Head of caudate nucleus (tissue), 42 donors: ENCODE measurements at places on chromosomes 3 and 15.

DNA sequence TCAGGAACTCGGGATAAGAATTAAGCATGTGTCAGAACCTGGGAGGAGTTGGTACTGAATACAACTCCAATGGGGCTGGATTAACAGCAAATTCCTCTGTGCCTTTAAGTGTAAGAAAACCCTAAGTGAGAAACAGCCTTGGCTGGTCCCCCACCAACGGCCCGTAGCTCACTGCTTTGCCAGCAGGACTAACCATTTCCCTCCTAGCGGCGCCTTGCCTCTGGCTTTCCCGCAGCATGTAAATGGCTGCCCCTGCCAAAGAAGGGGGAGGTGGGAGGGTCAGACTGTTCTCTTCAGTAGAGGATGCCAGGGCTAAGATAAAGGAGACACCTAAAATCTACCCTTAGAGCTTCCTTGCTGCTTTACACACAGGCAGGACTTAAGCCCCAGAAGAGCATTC lies 51.0 kb upstream of the SH3GL3 start:
- DNase-seq: no peak

DNA sequence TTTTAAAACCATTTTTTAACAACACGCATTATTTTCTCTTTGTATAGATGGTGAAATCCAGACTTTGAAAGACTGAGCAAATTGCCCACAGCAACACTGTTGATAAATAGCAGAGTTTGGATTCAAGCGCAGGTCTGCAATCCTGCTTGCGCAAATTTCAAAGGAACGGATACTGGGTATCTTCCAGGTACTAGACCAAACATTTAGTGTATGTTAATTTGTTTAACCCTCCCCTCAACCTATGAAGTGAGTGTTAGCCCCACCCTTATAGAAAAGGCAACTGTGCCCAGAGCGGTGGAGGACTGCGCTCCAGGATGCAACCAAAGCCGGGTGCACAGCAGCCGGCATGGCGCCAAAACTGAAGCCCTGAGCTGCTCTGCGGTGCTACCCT lies 103.8 kb downstream of the CPN2 start:
- DNase-seq: no peak

- DNase-seq: no peak
These were observed 40.9 kb downstream of the ONECUT1 start for GRCh38 chr15:52749258-52749657.

DNA sequence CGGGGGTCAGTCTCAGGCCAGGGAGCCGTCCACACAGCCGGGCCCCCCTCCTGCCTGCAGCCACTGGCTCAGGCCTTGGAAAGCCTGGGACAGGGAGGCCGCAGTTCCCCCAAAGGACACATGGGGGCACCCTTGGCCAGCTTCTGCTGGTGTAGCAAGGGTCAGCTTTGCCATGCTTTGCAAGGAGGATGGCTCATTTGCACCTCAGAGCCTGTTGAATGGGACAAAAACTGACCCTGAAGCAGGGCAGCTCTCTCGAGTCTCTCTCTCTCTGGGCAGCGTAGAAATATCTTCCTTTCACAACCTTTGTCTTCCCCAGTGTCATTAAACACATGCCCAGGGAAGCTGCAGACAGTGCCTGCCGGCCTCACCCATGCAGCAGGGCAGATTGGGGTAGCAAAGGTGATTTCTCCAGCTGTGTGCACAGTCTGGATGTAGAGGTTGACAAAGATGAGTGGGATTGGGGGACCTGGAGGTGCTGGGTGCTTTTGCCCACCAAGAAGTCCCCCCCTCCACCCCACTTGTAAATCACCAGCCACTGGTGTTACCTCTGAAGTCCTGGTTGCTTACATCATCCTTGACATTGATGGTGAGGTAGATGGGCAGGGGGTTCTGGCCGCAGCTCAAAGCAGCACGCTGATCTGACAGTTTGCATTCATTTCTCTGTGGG lies 17.4 kb upstream of the EHD4 start:
- DNase-seq: peak; percentile 79

DNA sequence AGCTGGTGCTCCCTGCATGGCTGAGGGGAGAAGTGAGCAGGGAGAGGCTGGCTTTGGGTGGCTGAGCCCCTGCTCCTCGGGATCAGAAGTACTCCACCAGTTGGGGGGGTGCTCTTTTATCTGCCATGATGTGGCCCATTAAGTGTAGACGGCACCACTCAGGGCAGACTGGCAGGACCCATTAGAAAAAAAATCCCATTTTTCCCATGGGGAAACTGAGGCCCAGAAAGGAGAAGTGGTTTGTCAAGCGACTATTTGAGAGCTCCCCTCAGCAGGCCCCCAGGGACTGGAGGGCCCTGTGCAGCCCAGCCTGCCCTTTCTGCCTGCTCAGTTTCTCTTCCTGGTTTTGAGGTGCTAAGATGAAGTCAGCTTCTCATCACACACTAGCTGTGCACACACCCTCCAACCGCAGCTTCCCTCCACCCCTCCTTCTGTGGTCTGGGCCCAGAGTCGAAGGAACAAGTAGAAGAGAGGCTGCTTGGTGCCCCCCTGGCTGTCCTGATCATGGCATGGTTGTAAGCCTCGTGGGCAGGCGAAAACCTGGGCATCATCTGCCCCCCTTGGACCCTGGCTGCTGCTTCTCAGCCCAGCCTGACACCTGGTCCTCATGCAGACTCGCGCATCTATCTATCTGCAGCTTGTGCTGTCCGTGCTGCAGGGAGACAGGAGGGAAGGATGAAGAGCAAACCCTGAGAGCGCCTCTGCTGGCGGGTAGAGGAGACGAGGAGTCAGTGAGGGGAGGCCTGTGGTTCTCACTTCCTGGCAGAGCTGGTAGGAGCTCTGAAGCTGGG lies 5.6 kb downstream of the CSK start:
- peak; percentile 58 for DNase-seq

DNA sequence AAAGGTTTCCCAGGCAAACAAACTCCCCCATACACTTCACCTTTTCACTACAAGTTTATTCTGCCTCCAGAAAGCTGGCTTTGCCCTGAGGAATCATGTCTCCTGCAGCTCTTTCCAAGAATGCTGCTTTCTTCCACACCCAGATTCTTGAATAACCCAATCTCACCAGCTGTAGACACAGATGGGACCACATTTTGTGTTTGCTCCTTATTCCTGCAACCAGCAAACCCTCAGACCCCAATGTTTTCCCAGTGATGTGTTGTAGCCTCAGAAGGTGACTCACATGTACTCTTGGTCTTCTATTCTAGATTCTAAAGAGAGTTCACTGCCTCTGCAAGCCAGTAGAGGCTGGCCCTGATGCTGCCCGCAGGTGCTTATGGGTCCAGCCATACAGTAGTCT lies 23.6 kb upstream of the TRIM59 start:
- no peak for DNase-seq

DNA sequence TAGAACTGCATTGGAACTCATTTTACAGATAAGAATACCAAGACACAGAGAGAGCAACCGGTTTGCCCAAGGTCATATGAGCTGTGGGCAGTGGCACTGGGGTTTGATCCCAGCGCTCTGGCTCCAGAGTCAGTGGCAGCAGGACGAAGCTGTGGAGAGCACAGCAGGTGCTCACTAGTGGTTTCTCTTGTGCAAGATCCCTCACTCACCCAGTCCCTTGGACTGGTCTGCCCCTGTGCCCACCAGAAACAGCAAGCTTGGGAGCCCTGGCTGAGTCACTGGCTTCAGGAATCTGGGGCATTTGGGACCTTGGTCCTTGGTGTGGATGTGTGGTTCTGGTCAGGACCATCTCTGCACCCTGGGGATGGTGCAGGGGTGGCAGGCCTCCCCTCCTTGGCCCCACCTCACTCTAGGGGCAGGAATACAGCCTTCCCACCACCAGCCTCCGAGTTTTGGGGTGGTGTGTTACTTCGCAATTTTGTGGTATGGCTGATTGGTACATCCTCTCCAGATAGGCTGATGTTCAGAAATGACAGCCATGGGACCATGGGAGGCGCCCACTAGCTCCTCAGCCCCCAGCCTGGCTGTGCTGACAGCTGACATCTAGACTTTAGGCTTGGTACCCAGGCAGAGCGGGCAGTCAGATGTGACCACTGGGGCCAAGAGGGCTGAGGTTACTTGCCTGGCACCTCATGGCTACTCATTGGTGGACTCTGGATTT lies 104.6 kb downstream of the LSM3 start:
- DNase-seq: no peak

GRCh38 chr3:97934980-97935695 lies 37.1 kb downstream of the RIOX2 start:
- no peak for DNase-seq

DNA sequence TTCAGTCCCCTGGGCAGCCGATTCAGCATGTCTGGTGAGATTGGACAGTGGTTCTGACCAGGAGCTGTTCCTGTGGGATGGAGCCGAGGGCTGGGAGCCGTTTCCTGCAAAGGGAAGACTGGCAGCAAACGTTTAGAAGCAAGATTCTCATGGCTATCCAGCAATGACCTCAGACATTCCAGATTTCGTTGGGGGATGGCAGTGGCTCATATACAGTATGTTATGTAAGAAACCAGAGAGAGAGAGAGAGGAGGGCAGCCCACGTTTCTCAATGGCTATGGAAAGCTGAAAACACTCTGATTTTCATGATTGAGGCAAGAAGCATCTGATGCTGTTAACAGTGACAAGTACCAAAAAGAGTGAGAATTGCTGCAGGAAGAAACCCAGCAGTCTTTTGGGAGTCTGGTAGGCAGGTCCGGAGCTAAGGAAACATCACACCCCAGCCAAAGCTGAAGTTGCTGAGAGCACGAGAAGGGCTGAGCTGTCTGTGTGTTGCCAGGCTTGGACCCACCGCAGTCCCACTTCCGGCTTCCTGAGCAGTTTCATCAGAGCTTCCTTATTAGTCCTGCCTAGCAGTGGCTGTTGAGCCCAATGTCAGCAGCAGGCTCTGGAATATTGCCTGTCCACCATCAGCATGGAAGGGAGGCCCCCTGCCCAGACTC lies 25.6 kb upstream of the VPS8 start:
- peak; percentile 36 for DNase-seq

- no peak for DNase-seq
These were observed 81.7 kb downstream of the CCNL1 start for GRCh38 chr3:157078131-157078810.
